Fibroblast of upper back skin (primary cell): ENCODE measurements at places on chromosomes 11 and 22.
A peak's percentile ranks its signal among the peaks of the same experiment; 100 is the strongest.

DNA sequence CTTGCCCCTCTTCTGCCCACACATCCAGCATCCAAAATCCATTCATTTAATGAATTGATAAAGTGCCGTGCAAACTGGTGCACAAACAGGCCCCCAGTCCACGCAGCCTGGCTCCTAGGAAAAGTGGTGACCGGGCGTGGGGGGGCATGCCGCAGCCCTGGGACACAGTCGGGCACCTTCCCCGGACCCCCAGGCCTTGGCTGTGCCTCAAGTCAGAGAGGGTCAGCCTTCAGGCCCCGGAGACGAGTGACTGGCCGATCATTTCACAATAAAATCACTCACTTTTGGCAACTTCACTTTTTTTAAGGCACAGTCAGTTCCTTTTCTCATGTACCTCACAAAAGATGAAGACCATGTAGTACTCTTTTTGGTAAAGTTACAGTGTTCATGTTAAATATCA, 8.0 kb downstream of the CDPF1 start:
- DNase-seq = no peak

DNA sequence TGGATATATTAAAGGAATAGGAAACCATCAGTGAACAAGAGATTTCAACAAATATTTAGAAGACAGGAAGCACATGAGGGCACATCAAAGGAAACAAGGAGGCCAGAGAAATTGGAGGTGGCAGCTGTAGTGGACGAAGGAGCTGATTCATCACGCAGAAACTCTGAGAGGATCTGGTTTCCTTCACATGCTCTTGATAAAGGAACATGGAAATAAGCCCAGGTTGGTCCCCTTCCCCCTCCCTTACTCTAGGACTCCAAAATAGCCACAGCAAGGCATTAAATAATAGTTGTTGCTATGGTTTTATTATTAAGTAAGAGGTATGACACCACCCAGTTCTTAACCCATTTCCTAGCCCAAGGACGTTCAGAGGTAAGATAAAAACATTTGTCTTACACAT, 11.3 kb downstream of the IZUMO1R start:
- DNase-seq = peak; percentile 22

DNA sequence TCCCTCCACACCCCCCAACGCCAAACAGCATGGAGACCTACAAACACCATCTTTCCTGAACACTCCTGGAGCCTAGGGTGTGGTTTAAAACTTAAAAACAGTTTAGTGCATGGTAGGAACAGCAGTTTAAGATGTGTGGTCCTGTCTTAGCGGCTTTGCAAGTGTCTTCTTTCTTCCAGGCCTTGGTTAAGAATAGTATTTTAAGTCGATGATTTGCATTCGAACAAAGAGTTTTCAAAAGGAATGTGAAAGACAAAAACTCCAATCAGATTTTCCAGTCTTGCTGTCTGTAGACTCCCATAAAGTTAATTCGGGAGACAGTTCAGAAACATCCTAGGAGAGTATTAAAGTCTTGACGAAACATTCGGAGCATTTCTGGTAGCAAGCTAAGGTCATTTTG, 3.7 kb downstream of the FGF4 start:
- no peak for DNase-seq

DNA sequence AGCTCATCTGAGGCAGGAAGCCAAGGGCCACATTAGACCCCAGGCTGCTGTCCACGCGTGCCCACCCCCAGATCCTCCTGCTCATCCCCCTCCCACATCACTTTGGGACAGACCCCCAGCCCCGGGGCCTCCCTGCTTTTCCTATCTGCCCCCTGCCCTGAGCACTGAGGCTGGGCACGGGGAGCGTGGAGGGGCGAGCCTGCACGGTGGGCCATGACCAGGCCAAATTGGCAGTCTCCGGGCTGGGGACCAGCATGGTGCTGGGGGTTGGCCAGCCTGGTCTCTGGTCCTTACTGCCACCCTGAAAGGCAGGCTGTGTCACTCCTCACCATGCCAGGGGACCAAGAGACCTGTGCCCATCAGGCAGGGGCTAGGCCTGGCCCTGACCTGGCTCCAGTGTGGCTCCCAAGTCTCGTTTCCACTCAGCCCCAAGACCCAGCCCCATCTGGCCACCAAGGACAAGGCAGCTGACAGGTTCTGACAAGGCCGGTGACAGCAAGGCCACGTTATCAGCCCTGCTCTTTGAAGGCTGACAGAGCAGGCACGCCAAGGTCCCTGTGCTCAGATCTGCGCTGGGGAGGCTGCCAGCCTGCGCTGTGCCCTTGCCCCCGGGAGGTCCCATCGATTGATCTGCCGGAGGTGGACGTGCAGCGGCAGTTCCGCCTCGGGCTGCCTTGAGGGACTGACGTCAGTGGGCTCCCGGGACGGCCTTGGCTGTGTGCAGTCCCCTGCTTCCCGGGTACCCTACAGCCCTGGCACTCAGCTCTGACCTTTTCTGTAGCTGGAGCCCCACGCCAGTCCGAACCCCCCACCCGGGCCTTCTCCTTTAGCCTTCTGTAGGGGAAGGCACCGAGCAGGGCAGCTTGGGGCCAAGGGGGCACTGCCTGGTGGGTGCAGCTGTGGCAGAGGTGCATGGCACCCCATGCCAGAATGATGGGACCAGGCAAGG, 3.6 kb downstream of the TNNI2 start:
- no peak for DNase-seq

GRCh38 chr22:37196539-37197450, 8.7 kb upstream of the C1QTNF6 start:
- peak; percentile 82 for DNase-seq

GRCh38 chr22:27554106-27554811, 247.3 kb downstream of the MN1 start:
- DNase-seq = peak; percentile 59

GRCh38 chr22:47786650-47787290, 1024.3 kb downstream of the TBC1D22A start:
- no peak for DNase-seq
